ENCODE measurements at places on chromosomes 2 and 18.

DNA sequence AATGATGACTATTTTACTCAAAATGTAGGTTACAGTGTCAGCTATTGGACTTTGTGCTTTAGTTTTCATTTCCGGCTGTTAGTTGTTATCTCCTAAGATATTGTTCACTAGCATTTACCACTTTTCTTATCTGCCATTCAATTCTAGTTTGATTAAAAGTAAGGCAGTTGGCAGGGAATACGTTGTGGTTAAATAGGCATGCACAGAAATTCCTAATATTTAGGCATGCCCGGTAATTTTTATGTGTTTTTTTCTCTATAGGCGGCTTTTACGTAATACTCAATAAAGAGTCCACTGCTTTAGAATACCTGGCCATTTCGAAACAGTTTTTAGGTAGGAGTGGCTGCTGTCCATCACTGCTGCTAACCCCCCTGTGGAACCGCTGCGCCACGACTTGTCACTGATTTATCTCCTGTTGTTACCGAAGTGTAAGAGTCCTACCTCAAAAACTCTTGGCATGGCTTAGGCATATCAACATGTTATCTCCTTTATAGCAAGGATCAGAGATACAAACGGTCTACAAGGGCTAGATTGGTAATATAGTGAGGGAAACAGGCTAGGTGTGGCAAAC, 39.5 kb downstream of the BABAM2 start:
- no peak for DNase-seq

DNA sequence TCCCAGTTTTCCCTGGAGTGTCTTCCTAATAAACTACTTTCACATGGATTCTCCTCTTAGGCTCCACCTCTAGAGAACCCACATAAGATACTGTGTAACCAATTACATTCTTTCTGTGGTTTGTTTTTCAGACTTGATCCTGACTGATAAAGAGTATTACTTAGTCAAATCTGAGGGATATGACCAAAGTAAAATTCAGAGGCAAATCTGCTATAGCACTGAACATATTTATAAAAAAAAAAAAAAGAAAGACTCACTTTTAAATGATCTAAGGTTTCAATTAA, 13.9 kb downstream of the CKAP2L start:
- no peak for DNase-seq

GRCh38 chr18:45839414-45840395, 14.2 kb downstream of the SIGLEC15 start:
- DNase-seq: peak; percentile 65

- no peak for DNase-seq
Measured at GRCh38 chr2:65370387-65371073, 61.9 kb downstream of the SPRED2 start.

DNA sequence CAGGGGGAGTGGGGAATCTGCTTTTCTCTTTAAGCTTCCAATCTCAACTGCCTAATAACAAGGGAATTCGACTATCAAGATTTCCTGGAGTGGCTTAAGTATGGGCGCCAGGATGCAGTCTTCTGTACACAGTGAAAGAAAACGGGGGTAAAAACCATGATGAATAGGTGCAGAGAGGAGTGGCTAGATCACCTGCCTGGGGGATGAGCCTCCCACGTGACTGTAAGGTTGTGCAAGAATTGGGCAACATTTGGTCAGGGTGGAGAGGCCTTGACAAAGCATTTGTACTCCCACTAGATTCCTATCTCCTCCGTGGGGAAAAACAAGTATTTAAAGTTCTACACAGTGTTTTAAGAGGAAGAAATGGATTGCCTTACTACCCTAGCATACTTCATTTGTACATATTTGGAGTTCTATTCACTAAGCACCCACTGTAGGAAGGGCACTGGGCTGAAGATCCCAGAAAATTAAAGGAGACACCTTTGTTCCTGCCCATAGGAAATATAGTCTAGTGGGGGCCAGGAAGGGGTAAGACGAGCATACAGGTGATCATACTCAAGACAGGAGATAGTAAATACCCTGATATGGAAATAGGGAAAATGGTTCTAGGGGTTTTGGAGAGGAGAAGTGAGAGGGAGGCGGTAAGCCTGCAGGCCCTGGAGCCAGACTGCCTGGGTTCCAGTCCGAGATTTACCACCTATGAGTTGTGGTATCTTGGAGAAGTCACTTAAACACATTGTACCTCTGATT, 29.2 kb downstream of the EPAS1 start:
- DNase-seq: no peak

DNA sequence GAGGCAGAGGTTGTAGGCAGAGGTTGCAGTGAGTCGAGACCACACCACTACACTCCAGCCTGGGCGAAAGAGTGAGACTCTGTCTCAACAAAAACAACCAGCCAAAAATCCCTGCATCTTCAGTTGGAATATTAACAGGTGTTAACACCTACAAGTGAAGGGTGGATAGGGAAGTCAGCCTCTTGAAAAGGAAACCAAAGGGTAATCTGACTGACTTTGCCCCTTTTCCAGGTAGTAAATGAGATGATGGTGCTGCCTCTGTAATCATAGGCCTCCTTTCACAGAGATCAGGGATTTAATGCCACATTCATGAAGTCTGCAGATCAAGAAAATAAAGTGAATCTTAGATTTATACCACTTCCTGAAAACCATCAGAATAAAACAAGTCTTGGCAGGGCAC, 133.6 kb downstream of the GALNT1 start:
- no peak for DNase-seq

All from AG04450 (cell line).